Fibroblast of skin of abdomen (primary cell): ENCODE measurements at places on chromosomes 7 and 10.

DNA sequence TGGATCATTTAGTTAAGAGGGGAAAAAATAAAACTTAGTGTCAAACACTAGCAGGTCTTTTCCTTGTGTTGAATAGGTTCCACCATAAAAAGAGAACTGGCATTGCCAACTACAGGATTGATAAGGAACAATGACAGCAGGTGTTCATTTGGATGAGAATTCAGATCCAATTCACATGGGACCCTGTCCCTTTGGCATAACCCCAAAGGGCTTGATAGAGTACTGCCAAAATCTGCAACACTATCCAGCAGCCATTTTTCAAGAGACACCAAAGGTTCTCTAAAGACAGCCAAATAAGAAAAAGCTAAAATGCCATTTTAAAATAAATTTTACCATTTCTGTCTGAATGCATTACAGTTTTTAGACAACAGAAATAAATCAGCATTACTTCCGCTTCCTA, 422.3 kb downstream of the DGKB start:
- DNase-seq = no peak

DNA sequence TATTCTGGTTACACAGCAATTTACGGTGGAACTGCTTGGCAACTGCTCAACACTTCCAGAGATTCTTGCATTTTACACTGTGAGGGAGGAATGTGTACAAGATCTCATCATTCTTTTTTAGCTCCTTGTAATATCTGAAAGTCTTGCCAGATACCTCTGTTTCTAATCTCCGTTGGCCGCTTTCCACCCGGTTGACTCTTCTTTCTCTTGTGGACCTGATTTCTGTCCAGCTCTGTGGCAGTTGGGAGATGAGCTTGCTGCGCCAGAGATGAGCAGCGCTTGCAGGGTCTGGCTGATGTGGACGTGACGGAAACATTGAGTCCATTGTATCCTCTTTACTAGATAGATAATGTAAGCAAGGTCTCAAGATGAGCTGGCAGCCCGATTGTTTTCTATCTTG, 27.6 kb downstream of the SPAG6 start:
- DNase-seq = peak; percentile 76

GRCh38 chr10:10302689-10303088, 715.0 kb upstream of the CELF2 start:
- DNase-seq = no peak

- peak; percentile 88 for DNase-seq
These were observed 138.0 kb upstream of the YAE1 start for GRCh38 chr7:39428221-39428620.

- no peak for DNase-seq
These were observed 18.6 kb downstream of the KCP start for GRCh38 chr7:128891942-128892269.

DNA sequence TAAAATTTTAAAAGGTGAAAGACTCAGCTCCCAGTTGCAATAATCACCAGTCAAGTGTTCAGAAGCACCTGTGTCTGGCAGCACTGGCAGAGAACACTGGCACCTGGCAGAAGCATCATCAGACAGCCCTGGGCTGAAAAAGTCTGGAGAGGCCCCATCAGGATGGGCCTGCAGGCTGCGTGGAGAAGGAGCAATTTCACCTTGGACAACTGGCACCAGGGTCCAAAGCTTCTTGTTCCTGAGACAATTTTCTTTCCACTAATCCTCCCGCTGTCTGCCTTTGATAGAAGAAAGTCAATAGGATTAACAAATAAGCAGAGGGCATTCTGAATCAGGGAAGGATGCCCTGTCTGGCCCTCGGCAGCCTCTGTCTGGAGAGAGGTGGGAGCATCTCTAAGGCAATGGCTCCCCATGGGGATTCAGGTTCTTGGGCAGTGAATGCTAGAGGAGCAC, 6.5 kb downstream of the COBL start:
- no peak for DNase-seq

DNA sequence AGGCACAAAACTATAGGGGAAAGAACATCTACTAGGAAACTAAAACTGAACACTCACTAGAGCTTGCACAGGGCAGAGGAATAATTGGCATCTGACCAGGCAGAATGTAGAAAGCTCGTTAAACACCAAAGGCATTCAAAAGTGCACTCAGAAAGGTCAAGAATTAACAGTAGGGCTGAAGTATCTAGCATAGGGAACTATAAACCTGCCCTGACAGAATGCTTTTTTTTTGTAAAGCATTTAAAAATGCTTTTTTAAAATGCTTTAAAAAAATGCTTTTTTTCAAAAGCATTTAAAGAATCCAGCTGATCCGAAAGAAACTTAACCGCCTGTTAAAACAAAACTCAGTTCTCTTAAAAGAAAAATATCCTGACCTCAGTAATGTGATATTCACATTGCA, 74.6 kb upstream of the EGFR start:
- no peak for DNase-seq

DNA sequence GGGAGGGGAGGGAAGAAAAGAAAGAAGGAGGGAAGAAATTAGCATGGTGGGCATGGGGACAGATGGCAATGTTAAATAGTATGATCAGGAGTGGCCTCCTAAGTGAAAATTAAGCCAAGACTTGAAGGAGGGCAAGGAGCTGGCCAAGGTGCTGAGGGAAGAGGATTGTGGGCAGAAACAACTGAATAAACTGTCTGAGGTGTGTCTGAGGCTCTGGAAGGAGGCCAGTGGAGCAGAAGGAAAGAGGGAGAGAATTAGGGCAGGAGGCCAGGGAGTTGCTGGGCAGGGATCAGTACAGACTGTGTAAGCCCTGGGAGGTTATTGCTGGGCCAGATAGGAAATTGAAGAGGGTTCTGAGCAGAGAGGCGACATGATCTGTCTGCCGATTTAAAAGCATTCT, 40.6 kb upstream of the VKORC1L1 start:
- peak; percentile 26 for DNase-seq

DNA sequence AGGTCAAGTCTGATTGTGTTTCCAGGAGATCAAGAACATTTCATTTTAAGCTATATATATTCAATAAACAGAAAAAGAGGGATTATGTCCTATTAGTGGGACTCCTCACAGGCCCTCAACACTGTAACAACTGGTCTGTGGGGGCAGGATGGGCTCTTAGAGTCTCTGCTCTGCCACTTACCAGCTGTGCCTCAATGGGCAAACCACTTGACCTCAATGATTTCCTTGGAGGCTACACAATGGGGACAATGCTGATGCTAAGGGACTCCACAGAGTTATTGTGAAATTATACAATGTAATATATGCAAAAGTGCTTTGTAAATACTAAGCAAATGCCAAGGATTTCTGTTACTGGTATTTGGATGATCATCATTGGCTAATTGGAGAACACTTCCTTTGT, 33.2 kb upstream of the MXI1 start:
- no peak for DNase-seq

- peak; percentile 6 for DNase-seq
These were observed 14.4 kb downstream of the HERPUD2 start for GRCh38 chr7:35680403-35681013.

- peak; percentile 28 for DNase-seq
These were observed 9.1 kb downstream of the SDHAF3 start for GRCh38 chr7:97126483-97127171.

- no peak for DNase-seq
These were observed 3.5 kb downstream of the DOCK1 start for GRCh38 chr10:126908729-126909128.

GRCh38 chr10:61047788-61048560, 104.0 kb upstream of the RHOBTB1 start:
- no peak for DNase-seq

DNA sequence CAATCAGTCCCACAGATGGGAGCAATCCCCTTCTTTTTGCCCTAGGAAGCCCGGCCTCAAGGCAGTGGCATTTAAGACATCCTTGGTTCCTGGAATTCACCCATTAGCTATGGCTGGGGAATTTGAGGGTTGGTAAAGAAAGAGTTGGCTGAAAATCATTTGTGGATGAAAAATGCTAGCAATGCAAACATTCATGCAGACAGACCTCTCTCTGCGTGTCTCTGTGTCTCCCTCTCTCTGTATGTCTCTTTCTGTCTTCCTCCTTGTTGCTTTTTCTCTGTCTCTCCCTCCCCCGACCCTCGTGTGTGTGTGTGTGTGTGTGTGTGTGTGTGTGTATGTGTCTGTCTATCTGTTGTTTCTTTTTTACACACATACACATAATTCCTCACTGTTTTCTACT, 19.4 kb downstream of the LDB3 start:
- peak; percentile 92 for DNase-seq
